Colonic mucosa (tissue), 4 donors: ENCODE measurements at places on chromosomes 16 and 17. TPM values are rescaled to one million over a fixed set of nuclear protein-coding genes. Genes with fewer than 3 reads are reported as not detected.

GRCh38 chr16:31402687-31403086, 9.6 kb downstream of the ITGAD start:
- no peak for DNase-seq

DNA sequence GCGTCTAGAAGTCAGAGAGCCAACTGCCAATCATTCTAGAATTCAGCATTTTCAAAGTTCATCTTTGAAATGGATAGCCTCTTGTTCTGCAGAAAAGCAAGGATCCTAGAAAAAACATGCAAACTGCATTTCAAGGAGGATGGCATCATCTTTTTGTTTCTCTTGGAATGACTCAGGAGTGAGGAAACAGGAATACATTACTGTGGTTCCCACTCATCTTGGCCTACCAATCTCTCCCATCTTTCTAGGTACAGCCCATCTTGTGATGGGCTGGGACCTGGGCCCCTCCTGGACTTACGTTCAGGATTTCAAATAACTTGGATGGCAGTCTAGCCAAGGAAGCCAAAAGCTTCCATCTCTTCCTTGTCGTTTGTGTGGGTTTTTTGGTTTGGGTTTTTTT, 363.4 kb downstream of the CDH13 start:
- no peak for DNase-seq

DNA sequence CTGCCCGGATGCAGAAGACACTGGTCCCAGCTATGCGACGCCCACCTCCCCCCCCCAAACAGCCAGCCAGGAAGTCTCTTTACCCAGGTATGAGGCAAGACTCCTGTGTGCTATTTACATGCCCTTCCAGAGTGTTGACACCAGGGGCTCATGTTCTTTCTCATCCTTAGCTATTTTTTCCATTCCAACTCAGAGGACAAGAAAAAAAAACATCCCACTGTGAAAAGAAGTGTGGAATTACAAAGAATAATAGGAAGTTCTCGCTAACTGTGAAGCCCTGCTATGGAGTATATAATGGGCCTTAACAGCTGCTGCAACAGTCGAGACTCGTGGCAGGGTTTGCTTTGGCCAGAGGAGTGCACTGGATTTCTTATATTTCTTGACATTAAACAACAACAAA, 584.9 kb downstream of the CDH13 start:
- DNase-seq: no peak

- no peak for DNase-seq
These were observed 6.1 kb upstream of the CCL8 start for GRCh38 chr17:34313164-34313563.

DNA sequence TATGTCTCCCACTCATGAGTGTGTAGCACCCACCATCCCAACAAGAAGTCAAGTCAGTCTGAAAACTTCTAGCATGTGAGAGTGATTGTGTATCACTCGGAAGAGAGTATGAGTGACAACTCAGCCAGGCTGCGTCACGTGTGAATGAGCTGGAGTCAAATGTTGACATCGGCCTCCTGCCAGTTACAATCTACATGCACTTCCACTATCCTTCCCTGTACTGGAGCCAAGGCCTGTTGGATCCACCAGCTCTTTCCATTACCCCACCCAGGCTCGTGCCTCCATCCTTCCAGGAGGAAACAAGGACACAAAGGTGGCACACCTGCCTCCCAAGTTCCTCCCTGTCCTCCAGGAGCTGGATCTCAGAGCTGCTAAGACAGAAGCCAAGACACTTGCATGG, 64.5 kb downstream of the ASIC2 start:
- no peak for DNase-seq

DNA sequence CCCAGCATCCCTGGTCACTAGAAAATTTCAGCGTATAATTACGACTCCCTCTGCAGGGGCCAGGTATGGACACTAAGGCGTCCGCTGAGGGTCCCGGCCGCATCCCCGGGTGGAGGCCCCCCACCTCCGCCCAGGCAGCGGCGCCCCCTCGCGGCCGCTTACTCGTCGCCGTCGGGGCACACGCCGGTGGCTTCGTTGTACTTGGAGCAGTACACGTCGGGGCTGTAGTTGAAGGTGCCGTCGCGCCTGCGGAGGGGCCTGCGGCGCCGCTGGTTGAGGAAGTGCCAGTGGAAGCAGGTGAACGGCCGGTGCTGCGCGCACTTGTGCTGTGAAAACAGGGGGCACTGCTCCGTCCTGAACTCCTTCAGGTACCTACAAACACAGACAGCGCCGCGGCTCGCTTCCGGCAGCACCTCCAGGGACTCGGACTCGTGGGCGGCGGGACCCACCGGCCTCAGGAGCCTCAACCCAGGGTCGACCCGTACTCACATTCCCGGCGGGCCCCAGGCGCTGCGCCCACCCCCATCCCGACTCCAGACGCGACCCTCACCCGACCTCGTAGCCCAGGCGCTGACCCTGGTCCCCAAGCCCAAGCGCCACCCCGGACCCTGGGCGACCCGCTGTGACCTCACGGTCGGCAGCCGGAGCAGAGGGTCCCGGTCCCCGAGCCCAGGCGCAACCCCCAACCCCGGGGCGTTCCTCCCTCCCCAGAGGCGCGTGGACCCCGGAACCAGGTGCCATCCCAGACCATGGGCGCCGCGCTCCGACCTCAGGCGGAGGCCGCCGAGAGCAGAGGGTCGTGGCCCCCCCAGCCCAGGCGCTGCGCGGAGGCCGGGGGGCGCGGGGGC, 596 bp downstream of the UNKL start:
- peak; percentile 73 for DNase-seq

AGRP gene
- total RNA-seq: not detected

- DNase-seq: peak; percentile 69
These were observed 1.9 kb downstream of the MNT start for GRCh38 chr17:2398655-2399571.

CLDN6 gene
- total RNA-seq: 1.2 TPM

CCDC92B gene
- 1.8 TPM for total RNA-seq

DNA sequence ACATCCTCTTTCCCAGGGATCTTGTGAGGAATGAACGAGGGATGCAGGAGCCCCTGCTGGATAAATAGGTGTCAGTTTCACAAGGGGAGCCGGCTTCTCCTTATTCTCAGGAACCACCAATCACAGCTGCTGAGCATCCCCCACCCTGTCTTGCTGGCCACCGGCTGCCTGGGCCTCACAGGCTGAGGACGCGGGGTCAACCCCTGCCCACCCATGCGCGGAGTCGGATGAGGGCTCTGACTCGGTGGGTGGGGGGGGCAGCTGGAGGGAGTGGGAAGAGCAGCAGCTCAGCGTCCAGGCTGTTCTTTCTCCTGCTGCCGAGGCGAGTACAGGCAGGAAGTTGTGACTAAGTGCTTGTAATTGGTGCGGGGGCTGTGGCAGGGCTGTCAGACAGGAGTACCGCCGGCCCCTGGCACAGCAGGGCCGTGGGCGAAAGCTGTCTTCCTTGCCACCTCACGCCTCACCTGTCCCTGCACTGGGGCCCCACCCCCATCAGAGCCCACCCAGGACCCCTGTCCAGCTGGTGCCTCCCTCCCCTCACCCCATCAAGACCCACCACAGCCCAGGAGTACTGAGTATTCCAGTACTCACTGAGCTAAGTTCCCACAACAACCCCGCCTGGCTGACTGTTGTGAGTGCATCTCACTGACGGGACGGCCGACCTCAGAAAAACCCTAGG, 11.0 kb upstream of the DPEP1 start:
- DNase-seq: no peak

DNA sequence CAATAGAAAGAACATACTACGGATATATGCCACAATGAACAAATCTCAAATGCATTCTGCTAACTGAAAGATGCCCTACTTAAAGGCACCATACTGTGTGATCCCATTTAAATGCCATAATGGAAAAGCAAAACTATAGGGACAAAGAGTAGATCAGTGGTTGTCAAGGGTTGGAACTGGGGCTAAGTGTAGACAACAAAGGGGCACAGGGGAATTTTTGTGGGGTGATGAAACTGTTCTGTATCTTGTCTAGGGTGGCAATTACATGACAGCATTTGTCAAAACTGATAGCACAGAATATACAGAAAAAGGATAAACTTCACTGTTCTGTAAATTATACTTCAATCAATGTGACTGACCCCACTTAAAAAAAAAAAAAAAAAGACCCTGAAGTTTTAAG, 17.7 kb downstream of the GFOD2 start:
- DNase-seq: no peak
